Cerebellum (tissue), 4 donors: ENCODE measurements at places on chromosomes 4 and X. TPM values are rescaled to one million over a fixed set of nuclear protein-coding genes. Genes with fewer than 3 reads are reported as not detected.

The PRPS2 gene
- total RNA-seq: 10.1 TPM

The PAGE5 gene
- total RNA-seq: not detected

The SERTM2 gene
- total RNA-seq: not detected

The RAB9B gene
- total RNA-seq: 24.1 TPM

The GAB3 gene
- 2.1 TPM for total RNA-seq

The LAGE3 gene
- total RNA-seq: 6.4 TPM

The IBSP gene
- 0.27 TPM for total RNA-seq

The PABPC5 gene
- total RNA-seq: 11.0 TPM

The CENPVL2 gene
- total RNA-seq: 2.4 TPM

The KLHL13 gene
- total RNA-seq: 48.6 TPM

The SPANXC gene
- total RNA-seq: not detected

The RBPJ gene
- 89.9 TPM for total RNA-seq

The GAGE1 gene
- not detected for total RNA-seq
